ENCODE measurements at places on chromosomes 12 and 14. TPM values are rescaled to one million over a fixed set of nuclear protein-coding genes. Genes with fewer than 3 reads are reported as not detected.

GRCh38 chr14:64705381-64706118 lies 1.3 kb downstream of the PLEKHG3 start:
- peak overlapping the region; percentile 86 for H3K27ac ChIP-seq
- H3K4me3 ChIP-seq: peak overlapping the region; percentile 92
- DNase-seq: no peak
- H3K4me1 ChIP-seq: peaks cover 59% of the 10 kb centered on the region
- peaks cover 13% of the 10 kb centered on the region for H3K27me3 ChIP-seq
- peaks cover 17% of the 10 kb centered on the region for H3K36me3 ChIP-seq

DNA sequence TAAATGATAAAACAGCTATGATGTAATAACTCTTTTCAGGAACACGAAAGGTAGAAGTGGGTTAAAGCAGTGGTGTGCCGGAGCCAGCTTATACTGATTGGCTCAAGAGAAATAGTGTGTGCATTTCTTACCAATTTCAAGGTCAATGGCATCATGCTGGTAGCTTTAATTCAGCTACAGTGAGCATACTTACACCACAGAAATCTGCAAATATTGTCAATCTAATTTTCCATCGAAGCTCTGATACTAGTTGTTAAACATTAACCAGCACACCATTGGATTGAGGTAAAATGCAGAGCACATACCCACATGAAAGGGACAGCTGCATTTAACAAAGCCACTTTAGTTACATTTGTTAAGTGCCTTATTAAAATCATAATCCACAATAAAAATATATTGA lies 225.7 kb downstream of the KCNC2 start:
- no peaks in the 10 kb centered on the region for H3K36me3 ChIP-seq
- peaks cover 30% of the 10 kb centered on the region for H3K4me1 ChIP-seq
- H3K27me3 ChIP-seq: no peaks in the 10 kb centered on the region
- H3K4me3 ChIP-seq: no peak overlapping the region

GRCh38 chr14:86973177-86973576 lies 1019.8 kb downstream of the GALC start:
- H3K4me1 ChIP-seq: no peaks in the 10 kb centered on the region
- no peaks in the 10 kb centered on the region for H3K27me3 ChIP-seq
- no peaks in the 10 kb centered on the region for H3K36me3 ChIP-seq
- no peak overlapping the region for H3K27ac ChIP-seq
- DNase-seq: no peak

DNA sequence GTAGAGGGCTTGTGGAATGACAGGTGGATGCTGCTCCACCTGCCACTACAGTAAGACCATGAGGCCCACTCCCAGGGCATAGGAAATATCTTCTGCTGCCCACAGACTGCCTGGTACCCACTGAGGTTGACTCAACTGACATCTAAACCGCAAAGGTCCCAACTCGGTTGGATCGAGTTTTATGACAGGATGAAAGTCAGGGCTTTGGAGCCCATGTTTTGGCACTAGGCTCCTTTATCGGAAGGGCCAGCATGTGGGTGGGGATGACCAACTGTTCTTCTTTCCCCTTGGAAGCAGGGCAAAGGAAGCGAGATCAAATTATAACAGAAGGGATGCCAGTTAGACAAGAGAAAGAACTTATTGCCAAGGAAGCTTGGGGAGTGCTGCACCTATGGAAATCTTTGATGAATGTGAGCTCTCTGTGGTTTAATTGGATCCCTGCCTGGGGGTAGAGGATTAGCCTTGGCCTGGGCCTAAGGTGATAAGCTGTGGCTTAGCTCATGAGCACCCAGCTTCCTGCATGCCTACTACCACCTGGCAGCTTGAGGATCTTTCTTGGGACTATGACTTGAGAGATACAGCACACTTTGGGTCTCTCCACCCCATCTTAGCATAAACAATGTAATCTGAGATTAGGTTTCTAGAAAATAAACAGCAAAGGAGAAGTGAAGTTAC lies 121.8 kb downstream of the KCNA5 start:
- peaks cover 5% of the 10 kb centered on the region for H3K4me1 ChIP-seq
- no peak overlapping the region for H3K4me3 ChIP-seq
- peaks cover 46% of the 10 kb centered on the region for H3K27me3 ChIP-seq
- no peak overlapping the region for H3K27ac ChIP-seq
- DNase-seq: no peak

DNA sequence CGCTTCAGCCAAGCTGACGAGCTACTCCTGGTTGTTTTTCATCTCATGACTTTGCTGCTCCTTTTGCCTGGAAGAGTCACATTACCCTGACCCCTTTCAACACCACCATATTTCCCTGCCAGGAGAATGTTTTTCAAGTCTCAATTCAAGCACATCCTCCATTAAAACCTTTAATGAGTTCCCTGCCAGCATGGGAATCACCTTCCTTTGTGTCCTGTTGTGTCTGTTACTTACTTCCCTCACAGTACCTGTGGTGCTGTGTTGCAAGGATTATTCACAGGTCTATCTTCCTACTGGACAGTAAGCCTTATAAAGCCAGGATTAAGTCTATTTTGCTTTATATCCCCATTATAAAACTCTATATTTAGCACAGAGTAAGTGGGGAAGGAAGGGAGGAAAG lies 13.6 kb upstream of the SLC35F4 start:
- no peaks in the 10 kb centered on the region for H3K36me3 ChIP-seq
- H3K27ac ChIP-seq: no peak overlapping the region
- DNase-seq: no peak
- H3K4me1 ChIP-seq: no peaks in the 10 kb centered on the region
- H3K4me3 ChIP-seq: no peak overlapping the region

DNA sequence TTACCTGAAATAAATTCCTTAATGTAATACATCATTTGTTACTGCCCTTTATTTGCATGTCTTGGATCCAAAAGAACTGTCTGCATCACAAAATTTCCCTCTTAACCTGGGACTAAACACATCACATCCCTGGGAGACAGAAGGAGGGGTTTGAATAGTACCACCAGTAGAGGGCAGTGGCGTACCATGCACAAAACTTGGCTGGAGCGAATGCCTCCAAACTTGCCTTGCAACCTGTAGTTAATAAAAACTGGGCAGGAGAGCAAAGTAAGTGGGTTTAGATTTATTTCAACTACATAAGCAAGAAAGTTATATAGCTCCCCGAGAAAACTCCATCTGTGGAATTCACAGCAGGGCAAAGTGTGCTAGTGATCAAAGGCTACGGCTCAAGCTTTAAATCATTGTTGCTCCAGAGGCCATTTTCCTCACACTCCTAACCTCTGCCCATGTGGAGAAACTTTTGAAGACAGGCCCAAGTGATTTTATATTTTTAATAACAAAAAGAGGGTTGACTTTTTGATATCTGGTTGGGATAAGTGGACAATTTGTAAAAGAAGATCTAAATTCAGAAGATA lies 1176.7 kb upstream of the SEL1L start:
- no peaks in the 10 kb centered on the region for H3K27me3 ChIP-seq
- no peak overlapping the region for H3K27ac ChIP-seq

- H3K36me3 ChIP-seq: peaks cover 4% of the 10 kb centered on the region
- H3K27ac ChIP-seq: peak overlapping the region; percentile 13
- H3K4me1 ChIP-seq: peaks cover 38% of the 10 kb centered on the region
- H3K4me3 ChIP-seq: no peak overlapping the region
Observed at GRCh38 chr12:88571543-88571942, 8.7 kb downstream of the KITLG start.

- H3K27ac ChIP-seq: no peak overlapping the region
- no peak overlapping the region for H3K4me3 ChIP-seq
- no peaks in the 10 kb centered on the region for H3K36me3 ChIP-seq
- H3K4me1 ChIP-seq: no peaks in the 10 kb centered on the region
Observed at GRCh38 chr12:65761301-65761700, 63.0 kb upstream of the HMGA2 start.

- H3K27me3 ChIP-seq: peaks cover 9% of the 10 kb centered on the region
- no peak for DNase-seq
- H3K36me3 ChIP-seq: peaks cover 17% of the 10 kb centered on the region
- H3K27ac ChIP-seq: no peak overlapping the region
Observed at GRCh38 chr12:14190694-14191093, 174.8 kb upstream of the ATF7IP start.

- no peak overlapping the region for H3K27ac ChIP-seq
- no peaks in the 10 kb centered on the region for H3K36me3 ChIP-seq
- H3K27me3 ChIP-seq: peaks cover 8% of the 10 kb centered on the region
- H3K4me3 ChIP-seq: no peak overlapping the region
- no peak for DNase-seq
Observed at GRCh38 chr12:123801573-123802178, 39.6 kb downstream of the DNAH10 start.

DNA sequence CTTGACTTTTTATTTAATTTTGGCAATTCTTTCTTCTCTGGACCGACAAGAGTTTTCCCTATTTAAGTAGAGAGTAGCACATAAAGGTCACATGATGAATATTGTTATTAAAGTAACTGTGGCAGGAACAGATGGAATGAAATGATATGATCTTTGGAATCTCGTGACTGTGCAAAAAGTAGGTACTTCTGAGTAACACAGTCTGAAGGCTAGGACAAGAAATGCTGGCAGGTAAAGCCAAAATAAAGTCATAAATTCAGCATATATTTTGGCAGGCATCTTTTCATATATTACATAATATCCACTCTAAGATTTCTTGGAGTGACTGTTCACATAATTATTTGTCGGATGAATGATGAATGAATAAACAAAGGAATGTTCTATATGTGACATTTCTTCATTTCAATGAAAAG lies 121.4 kb downstream of the EFCAB11 start:
- peak overlapping the region; percentile 24 for H3K27ac ChIP-seq
- no peaks in the 10 kb centered on the region for H3K27me3 ChIP-seq
- no peaks in the 10 kb centered on the region for H3K36me3 ChIP-seq
- DNase-seq: no peak
- no peak overlapping the region for H3K4me3 ChIP-seq

GRCh38 chr14:76716285-76716684 lies 45.0 kb upstream of the VASH1 start:
- peaks cover 6% of the 10 kb centered on the region for H3K27me3 ChIP-seq
- no peaks in the 10 kb centered on the region for H3K36me3 ChIP-seq
- no peak overlapping the region for H3K4me3 ChIP-seq
- H3K4me1 ChIP-seq: peaks cover 26% of the 10 kb centered on the region

PELI2 gene
- 33.7 TPM for total RNA-seq

SELPLG gene
- total RNA-seq: 0.31 TPM

CDKL1 gene
- 3.4 TPM for total RNA-seq

STAB2 gene
- not detected for total RNA-seq

AKAP5 gene
- 0.52 TPM for total RNA-seq

KLRB1 gene
- total RNA-seq: not detected

PLCZ1 gene
- total RNA-seq: not detected

All from type B pancreatic cell (in vitro differentiated cells).